Ureter (tissue), 1 donor: ENCODE measurements at places on chromosomes 16 and 17.

DNA sequence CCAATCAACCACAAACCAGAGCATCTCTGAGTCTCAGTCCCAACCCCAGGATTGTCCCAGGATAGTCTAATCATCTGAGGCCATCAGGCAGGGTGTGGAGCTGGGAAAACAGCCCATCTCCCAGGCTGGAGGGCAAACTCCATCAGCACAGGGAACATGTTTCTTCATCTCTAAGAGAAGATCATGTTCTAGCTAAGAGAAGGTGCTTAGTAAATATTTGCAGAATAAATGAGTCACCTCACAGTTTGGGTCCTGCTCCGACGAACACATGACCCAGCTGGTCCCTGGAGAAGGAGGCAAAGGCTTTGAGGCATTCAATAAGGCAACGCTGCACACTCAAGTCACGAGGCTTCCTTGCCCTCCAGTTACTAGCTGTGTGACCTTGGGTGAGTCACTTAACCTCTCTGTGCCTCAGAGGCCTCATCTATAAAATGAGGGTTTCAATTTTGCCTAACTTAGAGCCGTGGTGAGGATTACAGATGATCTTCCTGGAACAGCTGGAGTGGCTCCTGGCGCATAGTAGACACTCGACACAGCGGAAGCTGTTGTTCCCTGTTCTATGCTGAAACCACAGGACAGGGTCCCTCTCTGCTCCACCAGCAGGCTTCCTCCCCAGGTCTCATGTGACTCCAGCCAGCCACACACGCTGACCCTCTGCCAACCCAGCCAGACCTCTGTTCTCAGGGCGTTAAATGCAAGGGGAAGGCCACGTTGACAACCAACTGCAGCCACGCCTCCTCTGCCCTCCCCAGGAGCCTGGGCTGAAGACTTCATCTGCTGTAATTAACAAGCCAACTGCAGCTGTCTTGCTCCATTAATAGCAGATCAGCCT is 10.3 kb upstream of the RPL38 start:
- no peak for DNase-seq

DNA sequence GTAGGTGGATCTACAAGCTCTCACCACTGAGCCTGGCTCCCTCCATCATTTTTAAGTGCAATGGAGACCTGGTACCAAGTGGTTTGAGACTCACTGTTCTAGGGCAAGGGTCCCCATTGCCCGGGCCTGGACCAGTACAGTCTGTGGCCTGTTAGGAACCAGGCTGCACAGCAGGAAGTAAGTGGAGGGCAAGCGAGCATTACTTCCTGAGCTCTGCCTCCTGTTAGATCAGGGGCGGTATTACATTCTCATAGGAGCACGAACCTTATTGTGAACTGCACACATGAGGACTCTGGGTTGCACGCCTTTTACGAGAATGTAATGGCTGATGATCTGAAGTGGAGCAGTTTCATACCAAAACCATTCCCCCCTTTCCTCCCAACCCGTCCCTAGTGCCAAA is 6.8 kb upstream of the ZNF594 start:
- DNase-seq = no peak

- no peak for DNase-seq
Measured at GRCh38 chr16:28279006-28279405, 13.3 kb upstream of the SBK1 start.

- no peak for DNase-seq
Measured at GRCh38 chr16:68272507-68273209, 8.3 kb downstream of the SLC7A6 start.

DNA sequence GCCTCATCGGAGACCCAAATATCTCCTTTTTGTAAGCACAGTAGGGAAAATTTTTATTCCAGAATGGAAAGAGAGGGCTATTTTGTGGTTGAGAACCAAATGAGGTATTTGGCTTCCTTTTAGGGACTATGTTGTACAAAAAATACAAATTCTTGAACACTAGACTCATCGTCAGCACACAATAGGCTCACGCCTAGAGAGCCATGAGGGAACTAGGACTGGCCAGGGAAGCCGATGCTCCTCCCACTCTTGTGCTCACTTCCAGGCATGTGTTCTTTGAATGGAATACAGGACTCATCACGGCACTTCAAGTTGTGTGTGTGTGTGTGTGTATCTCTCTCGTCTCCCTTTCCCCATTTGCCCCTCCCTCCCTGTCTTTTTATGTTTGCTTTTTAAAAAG is 17.8 kb upstream of the BLMH start:
- DNase-seq = no peak
